ELF-1 (cell line): ENCODE measurements at places on chromosomes 5 and 9.

DNA sequence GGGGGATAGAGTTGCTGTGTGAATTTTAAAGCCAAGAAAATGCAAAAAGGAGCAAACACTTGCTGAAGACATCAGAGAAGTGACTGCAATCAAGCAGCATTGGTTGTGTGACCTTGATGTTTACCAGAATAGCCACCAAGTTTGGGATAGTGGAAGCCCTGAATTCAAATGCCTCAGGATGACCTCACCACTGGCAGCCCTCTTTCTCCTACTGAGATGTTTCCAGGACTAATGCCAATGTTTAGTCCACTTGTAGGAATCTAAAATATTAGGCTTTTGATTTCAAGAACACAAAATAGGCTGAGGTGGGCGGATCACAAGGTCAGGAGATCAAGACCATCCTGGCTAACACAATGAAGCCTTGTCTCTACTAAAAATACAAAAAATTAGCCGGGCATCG lies 112.2 kb upstream of the NUDT12 start:
- DNase-seq, result no peak

DNA sequence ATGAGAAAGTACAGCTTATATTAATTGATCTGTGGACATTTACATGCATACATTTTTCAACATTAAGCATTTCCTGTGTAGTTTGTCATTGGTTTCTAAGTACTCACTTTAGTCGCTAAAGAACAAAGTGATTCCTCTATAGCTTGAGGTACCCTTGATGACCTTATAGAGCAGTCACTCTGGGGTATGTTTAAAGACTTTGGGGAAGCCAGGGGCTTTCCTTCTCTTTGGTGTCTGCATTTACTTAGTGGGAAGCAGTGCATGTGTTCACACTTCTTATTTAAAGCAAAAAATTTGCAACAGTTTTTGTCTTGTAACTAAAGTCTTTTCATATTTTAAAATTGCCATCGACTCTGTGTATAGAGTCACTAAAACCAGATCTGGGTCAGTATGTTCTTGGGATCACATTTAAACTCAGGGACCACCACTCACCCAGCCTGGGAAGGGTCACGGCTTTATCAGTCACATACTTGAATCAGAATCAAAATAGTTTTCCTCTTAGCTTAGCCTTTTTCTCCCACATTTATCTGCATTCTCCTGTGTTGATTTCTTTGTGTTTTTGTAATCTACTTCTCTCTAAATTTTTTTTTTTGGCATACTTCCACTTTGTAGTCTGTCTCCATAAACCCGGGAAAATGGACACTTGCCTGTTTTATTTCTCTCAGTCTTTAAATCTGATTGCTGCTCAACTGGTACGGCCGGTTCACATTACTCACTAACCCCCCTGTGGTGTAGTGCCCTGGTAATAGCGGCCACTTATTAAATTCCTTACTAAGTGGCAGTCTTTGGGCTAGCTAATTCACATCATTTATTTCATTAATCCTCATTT lies 143.9 kb upstream of the FBN2 start:
- peak; percentile 49 for DNase-seq

- no peak for DNase-seq
Measured at GRCh38 chr5:75324791-75325190, 12.2 kb upstream of the HMGCR start.

DNA sequence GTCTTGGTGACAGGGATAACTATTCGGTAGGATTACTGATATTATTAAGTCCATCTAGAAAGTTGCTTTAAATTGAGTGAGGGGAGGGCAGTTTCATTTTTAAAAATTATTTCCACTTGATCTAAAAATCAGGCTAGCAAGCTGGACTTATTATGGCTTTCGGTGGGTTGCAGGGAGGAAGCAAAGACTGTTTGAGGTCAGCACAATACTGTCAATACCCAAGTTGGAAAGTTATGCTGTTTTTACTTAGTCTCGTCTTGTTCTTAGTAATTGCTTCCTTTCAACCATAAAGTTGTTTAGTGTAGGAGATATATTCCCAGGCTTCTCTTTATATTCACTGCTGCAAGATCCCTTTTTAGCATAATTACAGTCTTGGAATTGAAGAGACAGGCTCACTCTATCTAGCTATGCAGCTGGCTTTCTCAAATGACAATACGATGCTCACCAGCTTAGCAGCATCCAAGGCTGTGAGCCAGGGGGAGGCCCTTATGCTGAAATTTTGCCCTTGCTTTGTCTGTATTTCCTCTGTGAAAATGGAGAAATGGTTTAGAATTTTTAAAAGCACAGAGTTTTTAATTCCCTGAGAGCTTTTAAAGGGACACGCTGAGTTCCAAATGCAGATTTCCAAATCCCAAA lies 68.2 kb upstream of the APC start:
- no peak for DNase-seq

GRCh38 chr5:110844251-110844650 lies 105.4 kb downstream of the SLC25A46 start:
- no peak for DNase-seq

DNA sequence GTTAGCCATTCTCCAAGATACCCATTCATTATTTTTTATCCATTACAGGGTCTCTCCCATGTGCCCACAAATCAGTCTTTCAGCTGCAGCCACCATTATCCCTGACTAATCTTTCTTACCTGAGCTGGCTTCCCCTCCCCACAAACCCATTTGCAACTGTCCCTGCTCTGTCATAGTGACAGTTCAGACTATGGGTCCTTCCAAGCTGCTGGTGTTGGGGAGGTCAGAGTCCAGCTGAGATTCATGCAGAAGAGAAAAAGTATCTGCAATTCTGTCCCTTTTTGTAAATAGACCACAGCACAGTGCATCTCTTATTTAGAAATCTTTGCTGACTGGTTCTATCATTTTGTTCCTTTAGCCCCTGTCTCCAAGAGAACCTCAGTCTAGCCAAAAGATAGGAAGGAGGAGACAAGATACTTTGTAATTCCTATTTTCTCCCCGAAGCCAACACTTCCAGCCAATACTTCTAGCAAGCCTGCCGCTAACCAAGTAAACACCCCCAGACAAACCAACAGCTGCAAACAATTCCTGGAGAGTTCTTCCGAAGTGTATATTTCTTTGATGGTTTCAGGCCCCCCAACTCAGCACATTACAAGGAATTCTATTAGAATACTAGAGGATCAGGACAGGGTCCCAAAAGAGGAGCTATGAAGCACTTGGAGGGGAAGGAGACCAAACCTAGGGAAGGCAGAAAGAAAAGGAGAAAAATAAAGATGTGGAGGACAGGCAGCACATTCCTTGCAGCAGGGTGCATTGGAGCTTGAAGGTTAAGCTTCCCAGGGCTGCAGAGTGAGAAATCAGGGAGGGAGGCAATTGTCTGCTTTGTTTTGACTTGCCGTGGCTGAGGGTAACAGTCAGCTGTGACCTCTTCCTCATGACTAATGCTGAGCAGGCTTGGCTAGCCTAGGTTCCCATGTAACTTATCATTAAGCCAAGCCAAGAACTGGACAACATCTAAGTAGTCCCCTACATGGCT lies 148.5 kb downstream of the SGCD start:
- peak; percentile 66 for DNase-seq

DNA sequence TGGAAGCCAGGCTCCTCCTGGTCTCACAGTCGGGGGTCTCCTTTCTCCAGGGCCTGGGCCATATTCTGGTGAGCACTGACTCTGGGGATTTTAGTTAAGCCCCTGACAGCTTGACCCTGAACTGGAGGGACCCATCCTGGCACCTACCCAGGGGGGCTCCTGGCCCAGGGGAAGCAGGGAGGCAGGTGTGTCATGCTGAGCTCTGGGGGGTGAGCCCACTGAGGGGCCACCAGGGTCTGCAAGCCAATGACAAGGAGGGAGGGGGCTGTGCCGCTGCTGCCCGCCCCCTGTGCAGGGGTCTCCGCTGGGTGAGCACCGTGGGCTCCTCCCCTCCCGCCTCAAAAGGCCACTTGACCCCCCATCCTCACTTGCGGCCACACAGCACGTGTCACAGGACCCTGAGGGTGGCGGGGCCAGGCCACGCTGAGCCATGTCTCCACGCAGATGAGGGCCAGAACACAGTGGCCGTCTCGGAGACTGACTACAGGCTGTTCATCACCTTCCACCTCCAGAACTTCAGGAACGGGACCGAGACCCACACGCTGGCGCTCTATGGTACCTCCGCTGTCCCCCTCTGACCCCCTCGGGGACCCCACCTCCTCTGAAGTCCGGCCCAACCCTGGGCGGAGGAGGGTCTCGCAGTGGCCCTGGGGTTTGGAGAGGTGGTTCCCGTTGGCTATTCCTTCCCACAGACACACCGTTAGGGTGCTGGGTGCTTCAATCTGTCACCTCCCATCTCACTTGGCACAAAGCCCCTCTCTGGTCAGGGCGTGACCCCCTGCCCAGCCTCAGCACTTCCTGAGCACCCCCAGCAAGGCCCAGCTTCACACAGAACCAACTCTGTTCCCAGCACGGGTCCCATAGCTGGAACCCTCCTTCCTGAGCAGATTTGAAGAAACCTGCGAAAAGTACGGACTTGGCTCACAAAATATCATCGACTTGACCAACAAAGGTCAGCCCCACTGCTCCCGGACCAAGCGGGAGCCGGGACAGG lies 2.0 kb downstream of the LCN9 start:
- no peak for DNase-seq

GRCh38 chr5:76384705-76385104 lies 18.4 kb upstream of the IQGAP2 start:
- DNase-seq, result no peak

DNA sequence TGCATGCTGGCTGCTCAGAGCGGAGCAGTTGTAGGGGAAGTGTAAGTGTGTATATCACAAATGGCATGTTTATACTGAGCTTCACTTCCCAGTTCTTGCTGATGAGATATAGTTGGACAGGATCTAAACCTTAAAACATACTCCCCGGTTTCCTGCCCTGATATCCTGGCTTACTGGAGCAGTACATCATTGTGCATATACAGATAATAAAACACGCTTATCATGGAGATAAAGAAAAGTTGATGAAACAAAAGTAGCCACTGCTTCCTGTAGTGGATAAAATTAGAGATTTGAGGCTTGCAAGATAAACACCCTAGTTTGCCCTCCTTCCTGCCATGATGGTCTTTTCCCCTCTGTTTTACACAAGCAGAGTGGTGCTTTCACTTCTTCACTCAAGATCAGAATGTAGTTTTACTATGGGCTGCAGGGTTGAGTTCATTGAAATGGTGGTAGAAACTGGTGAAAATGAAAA lies 15.0 kb downstream of the NPR3 start:
- no peak for DNase-seq

GRCh38 chr9:26677965-26678706 lies 214.5 kb downstream of the CAAP1 start:
- no peak for DNase-seq

DNA sequence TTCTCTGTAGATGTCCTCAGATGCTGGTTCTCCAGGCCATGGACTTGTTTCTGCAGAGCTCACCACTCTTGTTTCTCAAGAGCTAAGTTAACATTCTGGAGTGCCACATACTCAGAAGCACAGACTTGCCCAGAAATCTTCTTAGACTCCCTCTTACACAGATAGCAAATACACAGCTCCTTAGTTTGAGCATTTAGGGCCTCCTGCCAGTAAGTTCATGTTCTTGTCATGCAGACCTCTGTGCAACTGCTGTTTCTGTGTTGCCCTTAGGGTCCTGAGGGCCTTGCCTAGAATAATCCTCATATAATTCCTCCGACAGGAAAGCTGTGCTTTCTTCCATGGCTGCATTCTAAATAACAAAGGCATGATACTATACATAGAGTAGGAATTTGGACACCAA lies 1.3 kb upstream of the PTPDC1 start:
- no peak for DNase-seq

DNA sequence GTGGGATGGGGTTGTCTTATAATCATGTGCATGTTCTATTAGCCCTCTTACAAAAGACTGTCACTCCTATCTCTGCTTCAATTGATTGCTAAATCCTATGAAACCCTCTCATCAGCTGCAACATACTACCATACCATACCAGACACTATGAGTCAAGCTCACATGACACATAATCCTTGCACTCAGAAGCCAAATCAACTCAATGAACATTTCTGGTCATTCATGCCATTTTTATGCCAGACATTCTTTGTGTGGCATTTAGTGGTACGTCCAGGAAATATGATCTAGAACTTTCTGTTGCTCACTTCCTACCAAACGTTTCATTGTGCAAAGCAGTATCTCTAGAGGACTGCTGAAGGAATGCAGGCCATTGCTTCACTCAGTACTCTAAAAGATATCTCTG lies 159.2 kb upstream of the GNA14 start:
- no peak for DNase-seq

DNA sequence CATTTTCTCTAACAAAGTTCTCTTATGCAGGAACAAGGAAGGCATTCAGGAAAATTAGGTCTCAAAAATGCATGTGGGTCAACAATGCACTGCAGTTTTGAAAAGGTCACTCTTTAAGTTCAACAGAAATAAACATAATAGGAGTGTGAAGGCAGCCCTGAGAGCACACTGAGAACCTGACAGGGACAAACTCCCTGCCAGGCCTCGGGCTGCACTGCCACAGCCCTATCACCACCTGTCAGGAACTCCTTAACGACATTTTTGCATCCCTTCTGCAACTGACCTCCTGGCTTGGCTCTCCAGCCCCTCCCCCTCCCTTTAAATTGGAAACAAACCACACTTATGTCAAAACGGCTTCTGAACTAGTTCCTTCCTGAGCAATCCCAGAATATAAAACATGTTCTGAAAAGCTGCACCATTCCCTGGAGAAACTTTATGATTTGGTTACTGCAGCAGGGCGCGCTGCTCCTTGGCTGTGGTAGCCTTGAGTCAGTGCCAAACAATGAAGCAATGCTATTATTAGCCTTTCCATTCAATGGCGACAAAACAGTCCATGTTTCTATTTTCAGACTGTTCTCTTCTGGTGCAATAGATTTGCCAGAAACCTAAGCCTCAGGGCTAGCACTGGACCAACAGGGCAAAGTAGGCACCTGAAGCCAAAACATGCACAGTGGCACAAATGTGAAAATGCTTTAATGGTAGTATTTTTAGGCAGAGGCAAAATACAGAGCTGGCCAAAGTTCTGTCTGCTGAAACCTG lies 160.1 kb upstream of the ZNF608 start:
- DNase-seq, result peak; percentile 77

- DNase-seq, result no peak
Measured at GRCh38 chr5:95591490-95591901, 28.4 kb upstream of the GPR150 start.

DNA sequence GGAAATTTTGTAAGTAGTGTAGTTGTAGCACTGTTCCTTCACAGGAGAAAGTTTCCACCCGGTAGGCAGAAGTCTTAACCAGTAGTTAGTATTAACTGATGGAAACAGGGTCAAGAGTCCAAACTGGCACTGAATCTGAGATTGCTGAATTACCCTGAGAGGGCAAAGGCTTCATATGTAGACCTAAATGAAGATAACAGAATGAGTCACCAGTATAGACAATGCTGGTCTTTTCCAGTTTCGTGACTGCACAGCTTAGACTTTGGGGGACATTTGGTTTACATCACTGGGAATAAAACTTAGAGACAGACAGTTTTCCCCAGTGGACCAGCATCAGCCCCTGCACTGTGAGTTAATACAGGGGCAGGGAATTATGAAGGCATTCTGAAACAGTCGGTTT lies 60.5 kb downstream of the PCSK5 start:
- no peak for DNase-seq

DNA sequence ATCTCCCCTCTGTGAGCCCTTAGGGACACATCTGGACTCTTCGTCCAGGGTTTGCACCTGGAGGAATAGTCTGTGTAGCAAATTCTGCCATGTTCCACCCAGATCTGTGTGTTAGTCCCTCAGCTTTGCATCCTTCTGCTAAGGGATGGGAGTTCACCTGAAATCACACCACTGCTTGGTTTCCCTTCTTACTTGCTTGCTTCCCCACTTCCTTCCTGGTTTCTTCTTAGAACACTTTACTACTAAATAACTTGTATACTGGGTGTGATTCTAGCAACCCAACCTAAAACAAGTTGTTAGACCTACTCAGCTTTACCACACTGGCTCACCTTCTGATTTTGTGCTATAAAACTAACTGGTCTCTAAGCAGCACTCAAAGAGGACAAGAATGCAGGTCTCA lies 202.6 kb upstream of the MAP3K1 start:
- no peak for DNase-seq
